ENCODE measurements at places on chromosomes 2 and 18.
A peak's percentile ranks its signal among the peaks of the same experiment; 100 is the strongest.

DNA sequence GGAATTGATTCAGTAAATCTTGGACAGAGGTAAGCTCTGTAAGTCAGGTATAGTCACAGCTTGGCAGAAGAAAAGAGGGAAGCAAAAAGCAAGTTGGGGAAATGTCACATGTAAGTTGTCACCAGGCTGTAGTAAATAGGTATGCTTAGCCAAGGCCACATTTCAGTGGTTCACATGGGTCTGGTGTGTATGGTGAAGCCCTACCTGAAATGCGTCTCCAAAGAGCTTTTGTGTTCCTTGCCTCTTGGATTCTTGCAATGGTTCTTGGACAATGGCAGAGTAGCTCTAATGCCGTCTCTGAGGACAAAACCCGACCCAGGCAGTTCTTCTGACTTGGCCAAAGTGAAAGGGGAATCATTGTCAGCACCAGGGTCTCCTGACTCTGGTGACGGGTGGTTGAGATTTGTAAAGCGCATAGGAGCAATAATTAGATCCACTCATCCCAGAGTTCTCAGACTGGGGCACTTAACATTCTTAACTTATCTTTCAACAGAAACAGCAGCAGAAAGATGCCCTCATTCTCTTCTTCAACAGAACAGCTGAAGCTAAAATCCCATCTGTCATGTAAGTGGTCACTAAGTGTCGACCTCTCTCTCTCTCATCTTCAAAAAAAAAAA is 34.4 kb upstream of the RPL37A start:
- DNase-seq: no peak

DNA sequence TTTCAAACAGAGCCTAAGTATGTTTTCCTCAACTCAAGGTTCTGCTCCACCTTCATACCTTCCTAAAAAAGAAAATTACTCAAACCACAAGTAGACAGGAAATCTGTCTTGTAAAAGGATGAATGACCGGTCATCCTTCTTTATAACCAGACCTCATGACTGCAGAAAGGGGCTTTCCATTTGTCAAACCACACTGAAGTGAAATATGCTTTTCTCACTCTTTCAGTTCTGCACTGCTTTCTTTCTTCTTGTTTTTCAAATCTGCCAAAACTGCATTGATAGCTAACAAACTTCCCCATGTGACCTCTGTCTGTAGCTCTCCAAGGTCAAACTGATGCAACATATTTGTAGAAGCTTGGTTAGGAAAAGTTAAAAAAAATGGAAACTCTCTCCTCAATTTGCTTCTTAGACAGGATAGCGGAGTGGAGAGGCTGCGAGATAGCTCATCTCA is 308.9 kb upstream of the CCDC68 start:
- DNase-seq: no peak

DNA sequence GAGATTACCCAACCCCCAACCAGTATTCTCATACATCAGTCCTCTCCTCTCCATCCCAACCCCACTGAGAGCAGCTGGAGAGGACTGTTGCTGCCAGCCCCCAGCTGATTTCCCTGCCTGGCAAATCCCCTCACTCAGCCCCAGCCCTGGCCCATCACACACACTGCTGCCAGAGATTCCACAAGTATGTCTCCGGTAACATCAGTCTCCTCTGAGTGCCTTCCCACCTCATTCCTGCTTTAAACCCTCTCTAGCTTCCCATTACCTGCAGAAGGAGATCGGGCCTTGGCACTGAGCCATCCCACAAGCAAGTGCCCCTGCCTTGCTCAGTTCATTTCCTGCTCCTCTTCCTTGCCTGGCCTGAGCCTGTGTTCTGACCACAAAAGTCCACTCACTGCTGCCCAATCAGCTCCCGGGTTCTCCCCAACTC is 50.6 kb upstream of the ZFP36L2 start:
- DNase-seq: no peak

DNA sequence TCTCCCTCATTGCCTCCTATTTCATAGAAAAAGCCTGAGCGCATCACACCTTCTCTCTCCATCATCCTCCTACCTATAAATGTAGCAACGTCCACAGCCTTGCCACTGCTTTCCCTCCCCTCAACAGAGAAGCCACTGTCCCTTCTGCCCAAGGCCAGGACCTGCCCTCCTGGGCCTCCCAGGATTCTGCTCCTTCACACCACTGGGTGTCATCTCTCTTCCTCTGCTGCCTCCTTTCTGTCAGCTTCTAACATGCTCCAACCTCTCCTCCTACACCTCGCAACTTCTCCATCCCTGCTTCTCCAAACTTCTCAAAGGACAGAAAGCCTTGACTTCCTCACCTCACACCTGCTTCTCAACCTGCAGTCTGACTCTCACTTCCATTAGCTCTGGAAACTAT is 21.2 kb upstream of the ME2 start:
- peak; percentile 11 for DNase-seq

DNA sequence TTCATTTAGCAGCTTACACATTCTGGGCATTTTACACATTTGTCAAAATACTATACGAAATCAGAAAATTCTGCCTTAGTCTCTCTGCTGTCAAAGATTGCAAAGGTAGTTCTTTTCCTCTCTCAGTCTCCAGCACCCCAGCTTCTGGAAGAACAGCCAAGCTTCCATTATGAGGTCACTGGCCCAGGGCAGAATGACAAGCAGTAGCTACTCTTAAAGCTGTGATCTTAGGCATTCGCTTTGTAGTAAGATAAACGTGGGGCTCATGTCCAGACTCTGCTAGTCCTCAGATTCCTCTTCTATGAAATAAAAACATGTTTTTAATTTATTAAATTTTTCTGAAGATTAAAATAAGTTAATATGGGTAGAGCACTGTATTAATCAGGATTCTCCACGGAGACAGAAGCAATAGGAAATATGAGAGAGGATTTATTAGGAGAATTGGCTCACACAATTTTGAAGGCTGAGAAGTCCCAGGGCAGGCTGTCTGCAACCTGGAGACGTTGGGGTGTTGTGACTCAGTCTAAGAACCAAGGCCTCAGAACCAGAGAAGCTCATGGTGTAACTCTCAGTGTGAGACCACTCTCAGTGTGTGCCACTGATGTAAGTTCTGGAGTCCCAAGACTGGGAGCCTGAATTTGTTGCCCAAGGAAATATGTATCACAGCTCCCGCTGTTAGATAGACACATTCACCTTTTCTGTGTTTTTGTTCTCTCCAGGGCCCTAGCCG is 201.2 kb downstream of the CMPK2 start:
- DNase-seq: no peak

GRCh38 chr18:7939521-7939920 is 372.4 kb downstream of the PTPRM start:
- DNase-seq: no peak

DNA sequence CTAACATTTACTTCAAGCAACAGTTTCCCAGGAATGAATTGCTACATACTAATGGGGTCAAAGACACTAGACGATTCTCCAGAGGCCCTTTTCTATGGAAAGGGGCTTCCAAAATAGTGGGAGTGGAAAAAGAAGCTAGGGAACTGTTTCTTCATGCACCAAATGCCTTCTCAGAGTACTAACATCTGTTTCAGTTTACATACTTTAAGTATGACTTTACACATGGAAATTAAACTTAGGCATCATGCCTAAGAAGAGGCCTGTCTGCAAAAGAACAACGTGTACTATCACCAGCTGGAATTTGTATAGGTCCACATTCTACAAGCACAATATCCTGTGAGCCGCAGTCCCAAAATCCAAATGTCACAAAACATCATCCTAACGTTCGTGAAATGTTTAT is 29.4 kb upstream of the WDR75 start:
- no peak for DNase-seq

- DNase-seq: no peak
Measured at GRCh38 chr2:30765191-30765590, 42.1 kb downstream of the CAPN13 start.

DNA sequence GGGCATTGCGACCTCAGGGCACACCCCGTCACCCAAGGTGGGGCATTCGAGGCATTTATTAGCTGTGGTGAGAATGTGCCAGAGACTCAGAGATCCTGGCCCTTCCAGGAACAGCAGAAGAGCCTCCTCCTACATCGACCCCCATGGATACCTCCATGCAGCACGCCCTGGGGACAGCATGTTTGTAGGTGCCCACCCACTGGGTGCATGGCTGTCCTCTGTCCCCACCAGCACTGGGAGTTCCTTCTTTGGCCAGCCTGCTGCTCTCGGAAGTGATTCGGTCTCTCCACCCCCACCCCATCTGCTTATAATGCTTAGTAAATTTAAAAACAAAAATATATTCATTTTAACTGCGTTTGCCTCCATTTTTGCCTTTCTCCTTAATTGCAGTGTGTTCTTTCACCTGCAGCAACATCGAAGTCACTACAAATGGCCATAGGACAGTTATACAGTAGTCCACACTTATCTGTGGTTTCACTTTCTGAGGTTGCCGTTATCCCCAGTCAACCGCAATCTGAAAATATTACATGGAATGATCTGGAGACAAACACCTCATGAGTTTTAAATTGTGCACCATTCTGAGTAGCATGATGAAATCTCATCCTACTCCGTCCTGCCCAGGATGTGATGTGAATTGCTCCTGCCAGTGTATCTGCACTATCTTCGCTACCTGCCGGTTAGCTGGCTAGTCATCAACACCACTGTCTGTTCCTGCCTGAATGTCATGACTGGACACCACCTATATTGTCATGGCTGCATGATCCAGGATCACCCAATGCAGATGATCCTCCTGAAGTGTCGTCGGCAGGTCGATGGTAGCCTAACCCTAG is 29.6 kb upstream of the ZCCHC2 start:
- no peak for DNase-seq

DNA sequence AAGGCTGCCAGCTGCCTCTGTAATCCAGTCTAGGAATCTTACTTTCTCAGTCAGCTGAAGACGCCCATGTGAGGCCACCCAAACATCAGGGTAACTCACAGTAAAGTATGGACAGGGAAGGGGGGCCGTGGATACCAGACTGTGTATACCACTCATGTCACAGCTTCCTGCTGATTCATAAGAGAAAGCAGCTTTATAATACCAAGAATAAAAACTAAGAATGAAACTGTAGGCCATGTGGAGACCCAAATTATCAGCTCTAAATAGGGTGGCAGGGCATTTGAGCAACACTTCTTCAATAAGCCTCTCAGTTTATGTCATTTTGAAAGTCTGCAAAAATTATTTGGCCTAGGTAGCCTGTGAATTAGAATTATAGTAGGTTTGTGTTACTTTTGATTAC is 115.0 kb upstream of the CDCA7 start:
- no peak for DNase-seq

GRCh38 chr2:18149660-18150246 is 271.3 kb downstream of the KCNS3 start:
- DNase-seq: peak; percentile 85

DNA sequence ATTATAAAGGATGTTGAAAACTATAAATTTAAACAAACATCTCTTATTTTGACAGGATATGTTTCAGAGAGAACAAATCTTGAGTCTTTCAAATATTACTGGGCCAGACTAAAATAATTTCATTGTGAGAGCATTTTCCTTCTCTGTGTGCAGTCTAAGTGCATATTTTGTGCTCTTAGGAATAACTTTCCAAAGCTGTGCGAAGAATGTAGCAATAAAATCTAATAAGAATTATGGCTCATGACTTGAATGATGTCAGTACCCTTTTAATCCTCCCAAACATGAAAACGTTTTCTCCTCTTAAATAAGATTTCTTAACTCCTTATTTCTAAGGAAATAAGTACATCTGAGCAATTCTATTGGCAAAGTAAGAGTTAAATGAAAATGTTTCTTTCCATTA is 76.2 kb upstream of the EFEMP1 start:
- no peak for DNase-seq

DNA sequence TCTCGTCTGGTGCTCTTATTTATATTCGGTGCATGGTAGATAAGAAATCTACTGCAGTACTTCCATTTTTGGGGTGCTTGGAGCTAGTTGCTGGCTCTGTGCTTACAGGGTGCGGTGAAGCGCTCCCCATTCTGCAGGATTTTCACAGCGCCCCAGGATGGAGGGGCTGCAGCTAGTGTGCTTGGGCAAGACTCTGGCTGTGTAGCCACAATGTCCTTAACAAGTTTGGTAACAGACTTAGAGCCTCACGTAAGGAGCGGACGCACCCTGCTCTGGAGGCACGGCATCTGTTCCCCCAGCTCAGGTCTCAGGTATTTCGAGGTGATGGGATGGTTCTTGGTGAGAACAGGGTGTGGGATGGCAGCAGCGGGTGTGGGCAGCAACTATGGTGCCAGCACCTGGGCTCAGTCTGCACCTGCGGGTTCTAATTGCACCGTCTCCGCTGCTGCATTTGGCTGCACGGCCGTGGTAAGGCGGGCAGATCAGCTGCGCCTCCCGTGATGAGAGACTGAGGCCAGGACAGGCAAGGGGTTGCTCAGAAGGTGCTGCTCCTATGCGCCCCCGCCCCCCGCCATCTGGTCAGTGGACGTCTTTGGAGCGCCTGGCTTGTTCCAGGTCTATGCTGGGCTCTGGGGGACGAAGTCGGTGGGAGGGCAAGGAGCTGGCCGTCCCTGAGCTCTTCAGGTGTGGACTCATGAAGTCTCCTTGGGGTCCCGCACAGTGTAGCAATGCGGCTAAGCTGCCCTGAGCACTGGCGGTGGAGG is 20.1 kb upstream of the ALLC start:
- no peak for DNase-seq

DNA sequence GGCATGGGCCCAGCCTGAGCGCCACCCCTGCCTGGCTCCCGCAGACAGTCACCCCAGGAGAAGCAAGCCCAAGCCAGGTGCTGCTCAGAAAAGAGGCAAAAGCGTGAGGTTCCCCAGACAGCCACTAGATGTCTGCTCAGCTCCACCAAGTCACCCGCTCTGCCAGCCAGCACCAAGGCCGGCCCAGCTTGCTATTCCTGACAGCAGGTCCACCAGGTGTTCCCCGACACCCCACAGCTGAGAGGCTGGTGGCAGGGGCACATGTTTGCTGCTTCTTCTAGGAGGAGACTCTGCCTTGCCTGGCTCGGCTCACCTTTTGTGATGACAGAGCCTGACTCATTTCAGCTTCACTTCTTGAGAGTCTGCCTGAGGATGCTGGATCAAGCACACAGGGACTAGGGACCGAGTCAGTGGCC is 206.7 kb downstream of the MGAT5 start:
- DNase-seq: peak; percentile 62

DNA sequence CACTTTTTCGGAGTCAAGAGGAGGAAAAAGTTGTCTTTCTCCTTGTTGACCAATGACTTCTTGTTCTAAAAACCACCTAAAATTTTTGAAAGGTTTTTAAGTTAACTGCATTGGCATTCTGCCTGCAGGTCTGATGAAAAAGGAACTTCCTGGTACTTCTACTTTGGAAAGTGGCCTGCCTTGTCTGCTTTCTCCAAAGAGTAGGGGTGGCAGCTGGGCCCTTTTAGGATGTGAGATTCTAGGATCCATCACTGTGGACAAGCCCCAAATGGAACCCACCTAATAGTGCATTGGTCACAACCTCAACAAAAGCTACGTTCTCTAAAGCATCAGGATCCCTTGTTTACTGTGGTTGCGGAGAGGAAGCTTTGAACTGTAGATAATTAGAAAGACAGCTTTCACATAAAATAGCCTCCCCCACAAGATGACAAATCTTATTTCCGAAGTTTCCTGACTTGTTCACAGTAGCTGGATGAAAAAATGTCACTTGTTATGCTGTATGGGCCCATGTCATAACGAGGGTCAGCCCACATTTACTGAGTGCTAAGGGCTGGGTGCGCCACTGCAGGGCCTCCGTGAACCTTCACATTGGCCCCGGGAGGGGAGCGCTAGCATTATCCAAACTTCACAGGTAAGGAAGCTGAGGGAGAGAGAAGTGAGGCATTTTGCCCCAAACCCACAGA is 17.4 kb downstream of the ASPRV1 start:
- DNase-seq: peak; percentile 61

GRCh38 chr18:77015169-77015568 is 117.4 kb downstream of the MBP start:
- peak; percentile 55 for DNase-seq

Data from hematopoietic multipotent progenitor cell treated with erythropoietin and hydrocortisone succinate and interleukin-3 and kit ligand, for 6 days (in vitro differentiated cells).